ENCODE measurements at places on chromosomes 16 and 17.

DNA sequence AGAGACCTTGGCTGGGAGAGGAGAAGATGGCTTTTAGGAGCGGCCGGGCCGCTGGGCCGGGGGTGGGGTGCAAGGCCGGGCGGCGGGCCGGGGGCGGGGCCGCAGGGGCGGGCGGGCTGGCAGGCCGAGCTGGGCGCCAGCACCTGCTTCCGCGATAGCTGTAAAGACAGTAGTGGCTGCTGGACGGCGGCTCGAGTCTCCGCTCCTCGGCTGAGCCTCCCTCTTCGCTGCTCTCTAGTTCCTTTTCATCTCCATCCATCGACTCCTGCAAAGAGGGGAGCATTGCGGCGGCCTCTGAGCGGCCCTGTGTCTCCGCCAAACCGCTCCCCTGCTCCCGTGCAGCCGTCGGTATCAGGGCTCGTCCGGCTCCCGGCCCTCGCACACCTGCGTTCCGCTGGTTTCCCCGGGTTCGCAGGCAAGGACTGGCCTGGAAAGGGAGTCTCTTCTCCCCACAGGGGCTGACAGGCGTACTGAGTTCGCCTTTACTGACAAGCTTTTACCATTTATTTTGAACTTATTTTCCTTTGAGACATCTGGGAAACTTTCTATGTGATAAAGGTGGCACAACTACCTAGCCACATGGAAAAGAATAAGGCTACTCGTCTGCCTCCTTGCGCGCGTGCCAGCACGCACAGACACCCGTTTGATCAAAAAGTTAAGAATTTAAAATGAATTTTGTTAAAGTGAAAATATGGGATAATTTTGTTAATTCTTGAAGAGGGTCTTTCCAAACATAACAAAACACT is at the start of gene C17orf75:
Gene C17orf75, minus strand, starts transcription at position 317 of the 746 bp plus-strand sequence. Its CDS starts 34 bp downstream, at position 283.
- DNase-seq, result peak; percentile 46

- no peak for DNase-seq
Measured at GRCh38 chr17:50221864-50222545, 20.6 kb upstream of the COL1A1 start.

DNA sequence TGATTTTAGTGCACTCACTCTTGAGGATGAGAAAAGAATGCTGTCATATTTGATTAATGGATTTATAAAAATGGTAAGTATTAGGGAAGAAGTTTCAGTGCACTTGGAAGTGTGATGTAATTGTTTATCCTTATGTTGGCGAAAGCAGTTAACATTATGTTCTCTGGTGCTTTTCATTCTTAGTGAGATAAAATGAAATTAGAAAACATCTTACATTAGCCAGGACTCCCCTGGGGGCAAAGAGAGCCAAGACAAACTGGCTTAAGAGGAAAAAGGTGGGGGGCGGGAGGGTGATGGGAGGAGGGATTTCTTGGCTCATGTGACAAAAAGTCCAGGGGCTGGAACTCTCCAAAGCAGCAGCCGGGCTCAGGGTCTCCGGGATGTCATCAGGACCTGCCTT is 73.2 kb downstream of the KNOP1 start:
- DNase-seq, result no peak

GRCh38 chr16:7397901-7398300 is 65.3 kb downstream of the RBFOX1 start:
- DNase-seq, result no peak

GRCh38 chr16:83720981-83721380 is 86.8 kb upstream of the HSBP1 start:
- DNase-seq, result no peak

- no peak for DNase-seq
Measured at GRCh38 chr16:13439766-13440165, 480.2 kb upstream of the ERCC4 start.

GRCh38 chr16:89944773-89945172 is 3.8 kb upstream of the DEF8 start:
- DNase-seq, result no peak

GRCh38 chr16:49588026-49588425 is 214.4 kb downstream of the C16orf78 start:
- no peak for DNase-seq

DNA sequence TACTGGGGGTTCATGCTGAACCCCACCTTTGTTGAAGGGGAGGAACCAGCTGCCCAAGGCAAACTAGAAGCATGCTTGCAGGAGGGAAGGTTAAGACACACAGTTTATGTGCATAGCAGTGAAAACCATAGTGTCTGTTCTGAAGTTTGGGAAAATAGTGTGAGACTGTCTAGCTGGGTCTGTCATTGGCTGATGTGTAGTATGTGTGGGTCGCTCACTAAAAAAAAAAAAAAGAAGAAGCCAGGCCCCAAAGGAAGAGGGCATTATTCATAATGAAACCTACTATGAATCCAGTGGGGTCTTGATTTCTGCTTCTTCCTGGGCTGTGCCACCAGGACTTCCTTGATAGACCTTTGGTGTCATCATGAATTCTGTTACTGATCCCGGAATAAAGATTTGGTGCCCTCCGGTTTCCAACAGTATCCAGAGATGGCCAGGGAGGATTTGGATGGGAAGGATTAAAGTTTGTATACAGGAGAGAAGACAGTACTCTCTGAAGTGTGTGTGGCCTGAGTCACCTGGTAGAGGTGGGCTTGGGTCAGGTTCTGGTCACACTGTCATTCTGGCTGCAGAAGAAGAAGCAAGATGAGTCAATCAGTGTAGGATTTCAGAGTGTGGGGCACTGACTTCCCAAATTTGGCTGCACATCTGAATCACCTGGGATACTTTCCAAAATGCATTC is 220.3 kb downstream of the PRKCA start:
- no peak for DNase-seq

- DNase-seq, result no peak
Measured at GRCh38 chr16:81004646-81005353, 1.9 kb downstream of the CMC2 start.

- DNase-seq, result no peak
Measured at GRCh38 chr16:56662357-56663354, 4.9 kb downstream of the MT1F start.

GRCh38 chr16:19831678-19832077 is 53.0 kb downstream of the GPRC5B start:
- DNase-seq, result no peak

DNA sequence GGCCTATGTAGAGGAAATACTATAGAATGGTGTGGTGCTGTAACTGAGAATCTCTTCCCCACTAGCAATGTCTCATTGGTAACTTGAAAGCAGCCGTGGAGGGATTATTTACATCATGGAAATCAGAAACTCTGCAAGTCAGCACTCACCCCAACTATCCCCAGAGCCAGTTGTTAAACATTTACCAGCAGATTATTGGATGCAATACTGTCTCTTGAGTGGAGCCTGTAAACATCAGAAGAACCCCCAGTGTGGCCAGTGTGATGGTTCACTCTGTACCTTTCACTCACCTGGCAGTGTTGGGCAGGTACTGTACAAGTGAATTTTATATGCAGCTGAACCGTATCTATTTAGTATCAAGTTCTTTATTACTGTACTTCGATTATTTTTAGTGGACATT is 299.8 kb upstream of the SALL1 start:
- DNase-seq, result no peak

- DNase-seq, result no peak
Measured at GRCh38 chr17:38338053-38338452, 5.7 kb downstream of the GPR179 start.

GRCh38 chr16:67763066-67763465 is 43.3 kb downstream of the RANBP10 start:
- DNase-seq, result no peak

GRCh38 chr16:80682421-80683070 is 121.9 kb downstream of the CDYL2 start:
- DNase-seq, result no peak

GRCh38 chr16:85607321-85607765 is 5.8 kb upstream of the GSE1 start:
- DNase-seq, result no peak

GRCh38 chr16:10122546-10122945 is 59.7 kb downstream of the GRIN2A start:
- DNase-seq, result no peak

- no peak for DNase-seq
Measured at GRCh38 chr17:34374457-34374856, 11.4 kb upstream of the CCL1 start.

DNA sequence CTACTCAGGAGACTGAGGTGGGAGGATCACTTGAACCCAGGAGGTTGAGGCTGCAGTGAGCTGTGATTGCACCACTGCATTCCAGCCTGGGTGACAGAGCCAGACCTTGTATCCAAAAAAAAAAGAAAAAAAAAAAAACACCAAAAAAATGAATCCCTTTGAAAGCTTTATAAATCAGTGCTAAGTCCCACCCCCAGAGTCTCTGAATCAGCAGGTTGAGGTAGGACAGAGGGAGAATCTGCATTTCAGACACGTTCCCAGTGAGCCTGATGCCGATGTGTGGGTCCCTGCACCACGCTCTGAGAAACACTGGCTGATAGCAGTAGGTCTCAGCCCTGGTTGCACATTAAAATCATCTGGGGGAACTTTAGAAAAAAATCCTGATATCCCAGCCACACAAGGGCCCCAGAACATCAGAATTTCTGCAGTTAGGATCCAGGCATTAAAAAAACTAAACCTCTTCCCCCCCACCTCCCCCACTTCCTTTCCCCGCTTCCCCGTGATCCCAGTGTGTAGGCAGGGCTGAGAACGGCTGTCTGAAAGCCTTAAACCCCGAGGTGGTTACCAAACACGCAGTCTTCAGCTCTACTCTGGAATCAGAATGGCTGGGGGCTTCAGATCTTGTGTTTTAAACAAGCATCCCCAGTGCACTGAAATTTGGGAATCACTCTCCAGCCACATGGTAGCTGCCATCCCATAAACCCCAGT is 27.3 kb upstream of the GPRC5B start:
- no peak for DNase-seq

- DNase-seq, result peak; percentile 77
Measured at GRCh38 chr17:49739641-49740271, 24.2 kb downstream of the FAM117A start.

- DNase-seq, result no peak
Measured at GRCh38 chr16:12111223-12111622, 134.7 kb downstream of the SNX29 start.

DNA sequence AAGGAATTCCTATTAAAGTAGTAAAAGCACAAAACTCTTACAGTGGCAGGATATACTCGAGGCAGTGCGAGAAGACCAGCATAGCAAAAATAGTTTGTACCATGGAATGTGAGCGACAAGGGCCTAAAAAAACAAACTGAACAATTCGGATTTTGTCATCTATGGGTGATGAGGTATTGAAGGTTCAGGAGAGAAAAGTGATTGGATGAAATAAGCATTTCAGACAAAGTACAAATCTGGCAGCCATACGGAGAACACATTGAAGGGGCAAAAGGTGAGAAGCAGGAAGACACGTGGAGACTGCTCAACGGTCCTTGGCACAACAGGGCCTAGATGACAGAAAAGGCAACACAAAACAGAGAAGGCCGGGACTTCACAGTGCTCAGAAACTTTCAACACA is 22.5 kb downstream of the MYH10 start:
- no peak for DNase-seq

DNA sequence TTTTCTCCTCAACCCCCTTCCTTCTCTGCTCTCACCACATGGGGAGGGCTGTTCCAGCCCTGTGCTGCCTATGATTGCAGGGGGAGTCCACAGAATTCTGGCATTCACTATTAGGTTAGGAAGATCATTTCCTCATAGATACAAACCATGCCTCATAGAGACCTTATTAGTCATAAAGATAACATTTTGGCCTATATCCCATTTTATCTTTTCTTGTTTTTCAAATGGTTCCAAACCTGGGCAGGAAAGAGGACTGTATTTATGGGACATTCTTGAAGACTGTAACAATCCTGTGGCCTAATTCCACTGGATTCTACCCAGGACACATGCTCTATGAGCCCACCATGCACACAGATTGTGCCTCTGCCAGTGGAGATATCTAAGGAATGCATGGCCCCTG is 51.7 kb downstream of the ASIC2 start:
- no peak for DNase-seq

- no peak for DNase-seq
Measured at GRCh38 chr17:29722411-29723198, 99.9 kb upstream of the CORO6 start.

- no peak for DNase-seq
Measured at GRCh38 chr16:80580109-80580832, 39.5 kb downstream of the DYNLRB2 start.

DNA sequence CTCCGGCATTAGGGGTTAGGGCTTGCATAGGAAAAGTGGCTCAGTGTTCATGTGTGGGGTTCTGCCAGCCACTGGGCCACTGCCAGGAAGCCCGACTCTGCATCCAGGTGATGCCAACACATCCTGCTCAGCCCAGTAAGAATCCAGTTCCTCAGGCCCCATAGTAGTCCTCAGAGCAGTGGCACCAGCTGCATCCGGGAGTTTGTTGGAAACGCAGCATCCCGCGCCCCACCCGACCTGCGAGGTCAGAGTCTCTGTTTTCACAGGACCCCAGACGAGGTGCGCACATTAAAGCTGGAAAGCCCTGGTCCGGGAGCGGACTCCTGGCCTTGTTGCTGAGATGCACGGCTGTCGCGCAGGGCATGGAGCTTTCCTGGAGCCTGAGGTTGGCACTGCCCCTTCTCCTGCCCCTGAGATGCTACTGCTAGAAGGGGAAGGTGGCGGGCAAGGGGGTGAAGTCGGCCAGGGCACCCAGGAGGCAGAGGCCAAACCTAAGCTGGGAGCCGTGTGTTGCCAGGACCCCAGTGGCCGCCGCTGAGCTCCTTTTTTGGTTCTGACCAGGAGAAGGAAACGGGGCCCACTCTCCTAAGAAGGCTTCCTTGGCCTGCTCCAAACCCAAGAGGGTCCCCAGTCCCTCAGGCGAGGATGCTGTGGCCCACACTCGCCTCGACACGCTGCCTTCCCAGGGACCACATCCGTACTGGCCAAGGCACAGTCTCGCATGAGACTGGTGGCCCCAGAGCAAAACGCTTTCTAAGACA is 44.4 kb downstream of the NOS2 start:
- DNase-seq, result no peak

- no peak for DNase-seq
Measured at GRCh38 chr17:36869856-36870719, 67.2 kb upstream of the LHX1 start.

DNA sequence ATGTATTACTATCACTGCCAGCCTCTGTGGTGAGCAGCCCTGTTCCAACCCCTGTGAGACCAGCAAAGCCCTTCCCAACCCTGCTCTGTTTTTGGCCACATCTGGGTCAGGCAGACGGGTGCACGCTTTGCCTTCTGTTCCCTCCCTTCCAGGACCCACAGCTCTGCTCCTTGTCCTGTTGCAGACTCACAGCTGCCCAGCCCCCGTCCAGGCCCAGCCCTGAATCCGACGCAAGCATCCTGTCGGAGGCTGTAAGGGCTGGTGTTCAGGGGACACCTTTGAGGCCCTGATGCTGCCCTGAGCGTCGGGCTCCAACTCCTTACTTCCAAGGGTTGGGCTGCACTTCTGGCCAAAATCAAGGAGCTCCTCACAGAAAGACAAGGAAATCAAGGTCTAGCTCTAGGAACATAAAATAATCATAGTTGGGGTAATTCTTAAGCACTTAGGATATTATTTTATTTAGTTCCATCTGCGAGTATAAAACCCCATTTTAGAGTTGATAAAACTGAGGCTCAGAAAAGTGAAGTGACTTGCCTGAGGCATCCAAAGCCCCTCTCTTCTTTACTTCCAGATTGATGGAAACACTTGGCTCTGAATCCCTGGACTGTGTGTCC is 14.3 kb upstream of the SRCIN1 start:
- DNase-seq, result no peak

Measured in activated CD8-positive, alpha-beta memory T cell treated with anti-CD3 and anti-CD28 coated beads for 4 hours (primary cell).